ENCODE measurements at places on chromosomes 6 and 20.

DNA sequence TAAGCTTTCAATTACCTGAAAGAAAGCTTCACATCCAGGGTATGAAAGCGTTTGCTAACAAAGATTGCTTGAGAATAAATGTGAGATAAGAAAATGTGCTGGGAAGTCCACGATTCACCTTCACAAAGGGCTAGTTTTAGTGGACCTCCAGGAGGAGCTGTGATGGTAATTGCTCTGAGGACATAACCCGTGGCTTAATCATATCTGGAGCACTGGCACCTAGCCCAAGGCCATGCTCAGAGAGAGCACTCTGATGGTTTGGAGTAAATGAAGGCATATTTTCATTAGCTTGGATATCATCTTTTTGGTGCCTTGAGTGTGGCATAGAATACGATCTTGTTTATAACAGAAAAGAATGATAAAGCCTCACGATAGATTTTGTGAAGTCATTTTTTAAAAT is 46.9 kb upstream of the BACH2 start:
- no peak for DNase-seq

- no peak for DNase-seq
Observed at GRCh38 chr20:46207793-46208192, 89.7 kb downstream of the CD40 start.

GRCh38 chr20:24001712-24002405 is 13.3 kb upstream of the GGTLC1 start:
- DNase-seq = no peak

- peak; percentile 11 for DNase-seq
Observed at GRCh38 chr6:2097464-2097863, 147.9 kb downstream of the GMDS start.

DNA sequence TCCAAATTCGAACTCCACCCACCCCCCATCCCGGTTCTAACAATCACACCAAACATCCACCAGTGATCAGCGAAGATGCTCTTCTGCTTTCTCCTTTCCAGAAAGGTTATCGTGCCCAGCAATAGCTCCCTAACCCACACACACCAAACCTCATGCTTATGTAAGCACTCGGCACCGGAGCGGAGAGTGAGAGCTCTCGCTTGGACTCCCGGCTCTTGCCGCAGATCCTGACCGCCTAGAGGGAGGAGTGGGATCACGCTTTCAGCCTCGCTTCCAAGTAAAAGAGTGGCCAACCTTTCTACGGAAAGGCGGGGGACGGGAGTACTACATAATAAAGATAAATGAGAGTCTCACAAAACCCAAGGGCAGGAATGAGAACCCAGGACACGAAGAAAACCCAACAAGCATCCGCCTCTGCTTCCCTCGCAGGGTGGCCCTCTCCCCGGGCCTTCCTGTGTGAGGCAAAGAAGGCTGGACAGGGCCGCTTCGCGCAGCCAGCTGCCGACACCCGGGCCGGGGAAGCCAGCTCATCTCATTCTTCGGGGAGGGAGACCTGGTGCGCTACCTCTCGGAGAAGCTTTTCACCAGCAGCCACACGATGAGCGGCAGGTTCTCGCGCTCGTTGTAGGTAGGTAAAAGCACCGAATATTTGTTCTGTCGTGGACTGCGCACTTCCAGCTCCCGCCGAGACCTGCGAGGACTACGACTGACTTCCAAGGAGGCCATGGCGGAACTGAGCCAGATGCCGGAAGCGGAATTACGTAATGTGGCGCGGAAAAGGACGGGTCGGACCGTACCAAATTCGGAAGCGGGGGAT is at the start of gene DPM1:
Gene DPM1 (minus strand): TSS at position 735 of the 817 bp plus-strand sequence. CDS start 9 bp downstream, at position 726.
- peak; percentile 93 for DNase-seq

GRCh38 chr20:60071965-60072364 is 113.7 kb downstream of the CDH26 start:
- no peak for DNase-seq

DNA sequence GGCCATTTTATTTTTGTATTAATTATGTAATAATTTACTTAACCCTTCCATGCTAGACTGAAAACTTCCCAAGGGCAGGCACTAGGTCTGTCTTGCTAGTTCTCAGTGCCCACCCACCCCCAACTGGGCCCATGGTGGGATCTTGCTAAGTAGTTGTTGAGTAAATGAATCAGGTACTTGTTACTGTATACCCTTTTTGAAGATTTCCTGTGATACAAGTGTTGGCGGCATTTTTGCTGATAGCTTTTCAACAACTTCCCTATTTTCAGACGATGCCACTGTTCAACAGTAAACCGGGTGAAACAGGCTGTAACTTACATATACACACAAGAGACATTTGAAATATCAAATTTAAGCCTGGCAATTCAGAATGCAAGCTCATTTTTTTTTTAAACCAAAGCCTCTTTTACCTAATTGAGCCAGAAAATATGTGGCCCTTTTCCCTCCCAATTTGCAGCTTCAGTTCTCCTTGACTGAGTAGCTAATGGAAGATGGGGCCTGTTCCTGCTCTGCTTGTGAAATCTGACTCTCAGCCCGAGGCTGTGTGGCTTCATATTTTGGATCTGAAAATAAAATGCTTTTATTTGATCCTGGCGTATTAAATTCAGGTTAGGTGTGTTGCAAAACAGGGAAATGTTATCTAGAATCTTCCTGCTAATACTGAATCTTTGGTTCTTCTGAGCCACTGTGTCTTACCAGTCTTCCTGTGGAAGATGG is 288.3 kb downstream of the NRN1 start:
- no peak for DNase-seq

- DNase-seq = no peak
Observed at GRCh38 chr20:46618316-46619100, 32.8 kb downstream of the SLC13A3 start.

GRCh38 chr6:114092943-114093342 is 122.0 kb upstream of the HDAC2 start:
- DNase-seq = no peak

DNA sequence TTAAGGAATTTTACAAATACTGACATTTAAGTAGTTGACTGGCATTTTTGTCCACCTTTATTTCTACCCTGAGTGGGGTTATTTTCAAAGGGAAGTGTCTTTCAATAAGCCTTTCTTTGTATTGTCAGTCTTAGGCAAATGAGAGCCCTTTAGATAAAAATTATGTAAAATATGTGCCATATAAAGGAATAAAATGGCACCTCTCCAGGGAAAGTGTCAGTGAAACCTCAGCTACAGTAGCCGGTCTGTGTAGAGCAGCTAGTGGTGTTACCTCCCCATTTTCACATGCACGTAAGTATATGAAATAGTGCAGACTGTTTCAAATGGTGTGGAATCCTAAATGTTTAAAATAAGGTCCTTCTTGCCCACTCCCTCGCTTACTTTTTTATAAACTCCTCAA is 5.0 kb downstream of the FAM217B start:
- no peak for DNase-seq

DNA sequence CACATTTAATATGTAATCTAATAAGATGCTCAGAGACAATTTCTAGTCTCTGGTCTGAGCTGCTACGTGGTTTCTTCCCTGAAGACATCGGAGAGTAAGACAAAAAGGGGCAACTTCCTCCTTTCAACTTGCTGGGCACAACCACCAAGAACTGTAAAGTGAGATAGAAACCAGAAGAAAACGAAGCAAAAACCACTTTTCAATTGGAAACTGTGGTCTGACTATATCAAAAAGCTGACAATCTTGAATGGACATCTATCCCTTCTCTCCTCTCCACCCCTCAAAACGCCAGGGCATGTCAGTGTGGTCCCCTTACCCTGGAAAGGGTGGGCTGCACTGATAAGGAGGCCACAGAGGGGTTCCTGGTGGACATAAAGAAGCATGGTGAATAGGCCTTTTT is 269.1 kb downstream of the CD83 start:
- no peak for DNase-seq

DNA sequence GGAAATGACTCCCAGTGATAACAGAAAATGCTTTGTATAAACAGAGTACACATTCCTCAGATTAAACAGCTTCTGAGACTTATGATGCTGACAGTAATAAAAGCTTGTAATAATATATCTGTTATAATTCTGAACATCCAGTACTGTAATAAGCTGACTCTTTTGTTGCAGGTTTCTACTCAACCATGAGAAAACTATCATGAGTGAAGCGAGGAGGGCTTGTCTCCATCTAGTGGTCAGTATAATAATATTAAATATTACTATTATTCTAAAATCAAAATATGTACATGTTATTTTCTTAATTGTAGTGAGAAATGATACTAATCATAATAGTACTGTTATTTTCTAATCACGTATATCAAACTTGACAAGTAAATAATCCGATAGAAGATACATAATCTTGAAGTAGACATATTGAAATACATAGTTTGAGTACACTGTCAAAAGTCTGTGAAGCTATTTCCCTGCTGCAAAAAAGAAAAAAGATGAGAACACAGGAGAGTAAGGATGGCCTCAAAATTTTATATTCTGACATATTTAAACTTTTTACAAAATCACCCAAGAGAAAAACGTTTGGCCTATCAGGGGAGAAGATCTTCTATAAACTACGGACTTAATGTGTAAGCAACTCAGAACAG is 183.1 kb downstream of the MOXD1 start:
- DNase-seq = no peak

DNA sequence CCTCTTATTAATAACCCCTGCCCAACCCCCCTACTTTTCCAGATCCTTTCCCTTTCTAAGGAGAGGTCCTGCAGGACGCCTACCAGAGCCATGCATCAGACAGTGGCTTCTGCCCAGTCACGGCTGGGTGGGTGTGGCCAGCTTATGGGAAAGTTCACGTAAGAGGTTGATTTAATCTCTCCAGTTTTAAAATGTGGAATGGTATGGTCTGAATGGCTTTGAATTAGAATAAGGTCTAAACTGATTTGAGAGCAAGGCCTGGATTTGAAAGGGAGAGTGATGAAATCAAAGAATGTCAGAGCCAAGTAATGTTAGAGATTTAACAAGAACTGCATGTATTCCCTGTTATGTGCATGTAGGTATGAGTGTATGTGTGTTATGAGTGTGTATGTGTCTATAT is 275.7 kb downstream of the PAX1 start:
- DNase-seq = no peak

GRCh38 chr6:123715006-123715863 is 78.5 kb upstream of the TRDN start:
- DNase-seq = peak; percentile 59

- DNase-seq = no peak
Observed at GRCh38 chr20:8667306-8667705, 401.6 kb upstream of the PLCB4 start.

DNA sequence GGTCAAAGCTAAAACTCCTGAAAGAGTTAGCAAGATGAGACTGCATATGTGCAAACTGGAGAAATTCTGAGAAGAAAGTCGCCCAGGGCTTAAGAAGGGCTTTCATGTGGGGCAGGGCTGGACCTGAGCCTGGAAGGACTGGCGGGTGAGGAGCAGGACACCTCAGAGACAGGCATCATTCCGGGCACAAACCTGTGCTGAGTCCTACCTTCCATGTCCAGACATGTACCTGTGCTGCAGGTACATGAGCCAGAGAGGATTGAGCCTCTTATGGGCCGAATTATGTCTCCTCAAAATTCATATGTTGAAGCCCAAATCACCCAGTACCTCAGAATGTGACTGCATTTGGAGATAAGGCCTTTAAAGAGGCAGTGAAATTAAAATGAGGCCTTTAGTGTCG is 171.0 kb downstream of the QRSL1 start:
- no peak for DNase-seq

GRCh38 chr6:135088281-135088680 is 33.7 kb upstream of the HBS1L start:
- no peak for DNase-seq

DNA sequence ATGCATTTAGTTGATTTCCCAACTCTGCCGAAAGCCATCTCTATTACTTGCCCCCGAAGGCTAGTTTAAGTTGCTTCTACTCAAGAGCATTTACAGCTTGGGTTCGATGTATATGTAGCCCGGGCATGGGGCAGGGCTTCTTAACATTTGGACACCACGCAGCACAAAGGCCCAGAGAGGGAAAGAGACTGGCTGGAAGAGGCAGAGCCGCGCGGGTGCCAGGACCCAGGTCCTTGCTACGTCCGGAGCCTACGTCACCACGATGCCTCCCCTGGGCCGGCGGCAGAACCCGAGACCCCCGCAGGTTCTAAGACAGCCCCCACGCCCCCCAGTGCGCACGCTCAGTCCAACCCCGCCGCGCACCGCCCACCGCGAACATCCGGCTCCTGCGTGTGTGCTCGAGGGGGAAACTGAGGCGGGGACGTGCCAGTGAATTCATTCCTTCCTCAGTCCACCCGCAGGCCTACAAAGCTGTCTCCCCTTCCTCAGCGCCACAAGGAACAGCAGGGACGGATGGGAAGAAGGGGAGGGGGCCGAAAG is 367 bp upstream of the PCIF1 start:
- peak; percentile 76 for DNase-seq

DNA sequence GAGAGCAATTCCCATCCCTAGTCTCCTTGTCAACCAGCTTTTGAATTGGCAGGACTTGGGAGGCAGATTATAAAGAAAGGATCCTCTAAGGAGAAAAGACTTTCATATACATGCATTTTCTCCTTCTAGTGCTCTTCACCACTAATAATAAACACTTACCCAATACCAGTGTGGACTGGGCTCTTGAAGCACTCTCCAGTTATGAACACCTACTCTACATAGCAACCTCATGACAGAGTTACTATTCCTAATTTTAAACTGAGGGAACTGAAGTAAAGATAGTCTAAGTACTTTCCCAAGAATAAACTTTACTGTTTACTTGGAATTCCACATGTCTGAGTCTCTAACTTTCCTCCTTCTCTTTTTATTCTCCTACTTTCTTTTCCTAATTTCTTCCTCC is 4.8 kb downstream of the COL9A1 start:
- no peak for DNase-seq

DNA sequence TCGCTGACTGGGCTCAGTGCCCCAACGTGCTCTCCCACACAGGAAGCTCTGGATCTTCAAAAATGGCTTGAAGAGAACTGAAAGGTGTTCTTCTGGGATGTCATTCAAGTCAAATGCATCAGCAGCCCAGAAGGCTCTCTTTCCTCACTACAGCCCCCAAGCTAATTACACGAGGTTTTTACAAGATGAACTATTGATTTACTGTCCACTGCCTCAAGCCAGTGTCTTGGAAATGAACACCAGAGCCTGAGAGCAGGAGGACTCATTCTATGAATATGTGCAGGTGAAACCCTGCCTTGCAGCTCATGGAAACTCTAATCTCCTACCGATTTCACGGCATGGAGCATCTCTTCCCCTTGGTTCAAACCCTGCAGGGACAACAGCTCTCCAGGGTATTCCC is 98.9 kb upstream of the CST7 start:
- DNase-seq = no peak

GRCh38 chr20:61875996-61876395 is 189.7 kb downstream of the TAF4 start:
- no peak for DNase-seq

- no peak for DNase-seq
Observed at GRCh38 chr6:27957516-27957915, 475 bp downstream of the OR2B6 start.

DNA sequence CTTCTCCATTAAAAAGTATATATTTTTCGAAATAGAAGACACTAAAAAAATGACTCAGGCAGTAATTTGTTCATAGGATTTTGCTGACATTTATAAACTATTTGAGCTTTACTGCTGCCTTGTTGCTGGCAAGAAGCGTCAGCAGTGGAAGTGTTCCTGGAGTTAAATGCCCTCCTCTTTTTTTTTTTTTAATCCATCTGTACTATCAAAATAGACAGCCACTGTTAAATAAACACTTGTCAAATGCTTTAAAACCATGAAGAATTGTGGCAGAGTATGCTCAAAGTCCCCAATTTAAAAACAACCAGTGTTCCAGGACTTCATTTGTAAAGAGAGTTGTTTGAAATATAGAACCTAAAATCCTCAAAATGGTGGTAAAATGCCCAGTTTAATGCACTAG is 253.8 kb downstream of the NKAIN2 start:
- DNase-seq = no peak

Data from mesendoderm (in vitro differentiated cells).